GM18507 (cell line): ENCODE measurements at places on chromosomes 3 and 15.

GRCh38 chr3:43686700-43687498 lies 3.8 kb upstream of the ABHD5 start:
- DNase-seq, result no peak

GRCh38 chr3:134567605-134568004 lies 81.7 kb downstream of the CEP63 start:
- no peak for DNase-seq

DNA sequence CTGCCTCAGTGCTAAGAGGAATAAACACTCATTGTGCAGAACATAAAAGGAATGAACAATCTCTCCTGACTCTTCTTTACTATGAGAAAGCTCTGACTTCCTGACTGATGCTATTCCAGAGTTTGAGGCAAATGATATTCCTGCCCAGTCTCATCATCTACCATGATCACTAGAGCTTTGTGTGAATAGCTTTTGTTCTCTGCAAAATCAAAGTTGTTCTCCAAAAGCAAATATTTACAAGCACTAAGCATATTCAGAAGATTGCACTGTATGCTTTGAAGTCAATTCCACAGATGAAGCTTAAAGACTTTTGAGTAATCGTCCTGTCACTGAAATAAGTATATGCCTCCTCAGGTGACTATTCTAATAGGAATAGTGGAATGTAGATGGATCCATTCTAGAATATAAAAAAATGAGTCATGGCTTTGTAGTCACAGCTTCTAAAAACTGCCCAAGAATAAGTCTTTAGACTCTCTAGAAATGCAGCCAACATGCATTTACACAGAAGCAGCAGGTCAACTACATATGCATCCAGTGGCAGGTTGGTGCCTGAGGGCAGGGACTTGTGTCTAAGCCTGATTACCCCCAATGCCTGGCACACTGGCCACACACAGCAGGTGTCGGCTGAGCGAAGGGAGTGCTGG lies 34.6 kb downstream of the TNFAIP8L3 start:
- DNase-seq, result no peak

DNA sequence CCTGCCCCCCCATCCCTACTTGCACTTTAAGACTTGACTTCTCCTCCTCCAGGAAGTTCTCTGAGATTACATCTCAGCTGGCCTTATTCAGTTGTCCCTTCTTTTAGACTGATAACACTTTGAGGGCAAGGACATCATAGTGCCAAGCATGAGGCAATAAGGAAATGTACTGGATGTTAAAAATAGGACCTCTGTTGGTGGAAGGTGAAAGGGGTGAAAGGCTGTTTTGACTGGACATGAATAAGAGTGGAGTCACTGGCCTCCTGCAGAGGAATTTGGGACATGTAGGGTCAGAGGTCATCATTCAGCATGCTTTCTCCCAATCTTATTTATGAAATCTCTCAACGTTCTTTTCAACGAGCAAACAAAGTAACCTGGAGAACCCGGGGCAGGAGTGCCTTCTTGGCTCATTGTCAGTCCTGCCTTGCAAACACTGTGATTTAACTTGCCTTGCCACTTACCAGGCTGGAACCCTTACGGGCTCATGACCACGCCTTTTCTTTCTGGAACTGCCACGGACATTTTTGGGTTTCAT lies 38.6 kb downstream of the TRIM71 start:
- no peak for DNase-seq

GRCh38 chr15:34047893-34048775 lies 9.1 kb upstream of the AVEN start:
- no peak for DNase-seq
